Kidney (tissue), 22 donors: ENCODE measurements at places on chromosomes 3 and 15. TPM values are rescaled to one million over a fixed set of nuclear protein-coding genes. Genes with fewer than 3 reads are reported as not detected.

Gene SYNPR
- not detected for polyA plus RNA-seq

DNA sequence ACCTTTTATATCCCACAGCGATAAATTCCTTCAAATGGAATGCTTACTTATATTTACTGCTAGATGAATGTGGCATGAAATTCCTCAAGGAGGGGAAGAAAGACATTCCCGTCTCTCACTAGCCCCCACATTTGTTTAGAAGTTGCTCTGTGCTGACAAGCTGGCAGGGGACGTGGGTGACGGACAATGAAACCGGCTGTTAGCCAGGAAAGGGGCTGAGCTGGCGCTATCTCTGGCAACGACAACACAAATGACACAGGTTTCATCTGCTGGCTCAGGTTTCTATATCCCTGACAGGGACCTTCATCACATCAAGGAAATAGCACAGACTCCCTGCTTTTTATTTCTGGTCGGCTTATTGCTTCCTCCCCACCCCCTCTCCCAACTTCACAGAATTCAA lies 15.8 kb downstream of the RUVBL1 start:
- DNase-seq = peak; percentile 35

GRCh38 chr3:5456199-5456598 lies 268.7 kb downstream of the EDEM1 start:
- no peak for DNase-seq

DNA sequence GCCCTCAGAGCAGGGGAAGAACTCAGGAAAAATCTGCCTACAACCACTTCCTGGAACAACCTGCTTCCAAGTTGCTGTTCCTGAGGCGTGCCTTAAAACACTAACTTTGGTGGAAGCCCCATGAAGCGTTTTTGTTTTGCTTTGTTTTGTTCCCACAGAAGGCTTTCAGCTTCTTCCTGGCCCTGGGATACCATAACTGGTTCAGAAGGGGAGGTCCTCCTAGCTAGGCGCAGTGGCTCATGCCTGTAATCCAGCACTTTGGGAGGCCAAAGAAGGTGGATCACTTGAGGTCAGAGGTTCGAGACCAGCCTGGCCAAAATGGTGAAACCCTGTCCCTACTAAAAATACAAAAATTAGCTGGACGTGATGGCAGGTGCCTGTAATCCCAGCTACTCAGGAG lies 1.2 kb upstream of the IP6K1 start:
- no peak for DNase-seq

Gene BFSP2
- polyA plus RNA-seq = 0.86 TPM

- DNase-seq = no peak
Measured at GRCh38 chr3:106342386-106342785, 473.6 kb upstream of the CBLB start.

Gene KCTD6
- polyA plus RNA-seq = 24.5 TPM

GRCh38 chr3:115004201-115005140 lies 142.6 kb downstream of the ZBTB20 start:
- DNase-seq = no peak
